ENCODE measurements at places on chromosomes 4 and X.

- no peak for DNase-seq
These were observed 59.1 kb downstream of the MID1IP1 start for GRCh38 chrX:38860106-38861013.

DNA sequence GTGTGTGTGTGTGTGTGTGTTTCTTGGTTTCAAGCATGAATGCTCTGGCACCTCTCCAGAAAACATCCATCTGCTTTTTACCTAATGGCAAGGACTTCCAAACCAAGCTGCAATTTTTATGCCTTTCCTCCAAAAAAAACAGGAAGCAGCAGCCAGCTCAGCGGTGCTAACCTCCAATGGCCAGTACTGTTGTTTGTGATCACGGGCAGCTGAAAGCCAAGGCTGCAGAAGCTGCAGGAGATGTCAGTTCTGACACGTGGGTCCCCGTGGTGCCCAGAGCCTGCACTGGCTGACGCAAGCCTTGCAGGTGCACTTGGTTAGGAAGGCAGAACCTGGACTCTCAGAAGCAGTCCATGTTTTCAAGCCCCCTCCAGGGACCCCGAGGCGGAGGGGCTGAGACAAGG lies 313.6 kb upstream of the DDX53 start:
- peak; percentile 46 for DNase-seq

DNA sequence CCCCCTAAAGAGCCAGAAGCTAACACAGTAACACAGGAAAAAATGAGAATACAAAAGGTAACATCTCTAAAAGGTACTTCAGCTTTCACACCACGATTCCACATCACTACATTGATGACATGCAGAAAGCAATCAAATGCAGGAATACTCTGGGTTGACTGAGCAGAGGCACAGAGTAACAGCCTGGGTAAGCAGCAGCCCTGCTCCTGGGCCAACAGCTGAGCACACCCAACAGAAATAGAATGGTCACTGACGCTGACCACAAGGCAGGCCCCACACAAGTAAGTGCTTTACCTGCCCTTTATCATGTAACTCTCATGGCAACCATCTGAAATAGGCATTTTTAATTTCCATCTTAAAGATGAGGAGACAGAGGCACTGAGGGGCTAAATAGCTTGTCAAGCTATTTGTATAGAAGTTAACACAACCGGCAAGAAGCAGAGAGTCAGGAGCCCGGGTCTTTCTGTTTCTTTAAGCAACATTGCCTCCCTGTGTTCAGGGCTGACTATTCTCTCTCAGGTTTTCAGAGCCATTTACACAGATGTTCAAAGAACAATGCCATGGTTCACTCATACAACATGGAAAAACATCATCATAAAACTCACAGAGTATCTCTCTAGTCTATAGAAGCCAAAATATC lies 168.9 kb downstream of the ZNF674 start:
- DNase-seq = no peak

- no peak for DNase-seq
These were observed 159.1 kb upstream of the LEF1 start for GRCh38 chr4:108327642-108328382.

DNA sequence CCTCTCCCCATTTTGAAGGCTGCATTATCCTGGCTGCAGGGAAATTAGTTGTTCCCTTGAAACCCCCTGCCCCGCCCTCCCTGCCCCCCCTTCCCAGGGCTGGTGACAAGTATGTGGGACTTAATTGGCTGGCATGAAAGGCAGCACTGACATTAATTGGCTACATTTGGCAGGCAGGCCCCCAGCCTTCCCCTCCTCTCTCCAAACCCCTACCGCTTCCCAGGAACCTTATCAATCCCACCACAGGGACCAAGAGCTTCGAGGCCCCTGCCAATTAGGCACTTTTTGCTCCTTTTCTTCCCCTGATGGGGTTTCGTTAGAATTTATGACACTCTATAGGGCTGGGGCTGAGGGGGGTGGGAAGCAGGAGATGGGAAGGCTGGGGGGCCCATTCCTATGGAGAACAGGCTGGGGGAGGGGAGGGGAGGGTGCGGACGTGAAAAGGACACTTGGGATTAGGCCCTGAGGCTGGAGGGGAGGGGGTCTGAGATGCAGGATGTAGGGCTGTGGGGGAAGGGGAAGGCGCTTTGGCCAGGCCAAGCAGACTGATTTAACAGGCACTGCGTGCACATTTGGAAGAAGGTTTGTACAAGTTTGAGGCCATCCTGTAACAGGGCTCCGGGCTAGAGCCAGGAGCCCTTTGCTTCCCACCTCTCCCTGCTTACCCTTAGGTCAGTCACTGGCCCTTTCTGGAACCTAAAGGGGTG lies 52.2 kb downstream of the EFNB1 start:
- DNase-seq = no peak

GRCh38 chrX:129908636-129909035 lies 2.7 kb downstream of the UTP14A start:
- DNase-seq = no peak

DNA sequence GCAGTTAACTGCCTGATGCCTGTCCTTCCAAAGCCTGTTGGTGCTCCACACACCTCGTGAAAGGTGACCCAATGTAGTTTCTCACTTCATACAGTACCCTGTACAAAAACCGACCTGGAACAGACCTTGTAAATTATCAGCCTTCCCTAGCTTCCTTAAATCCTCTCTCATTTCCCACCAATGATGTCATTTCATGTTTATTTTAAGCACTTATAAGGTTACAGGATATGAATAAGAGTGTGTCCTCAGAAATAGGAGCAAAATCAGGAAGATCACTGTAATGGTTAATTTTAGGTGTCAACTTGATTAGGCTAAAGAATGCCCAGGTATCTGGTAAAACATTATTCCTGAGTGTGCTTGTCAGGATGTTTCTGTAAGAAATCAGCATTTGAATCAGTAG lies 44.7 kb downstream of the TMEM150C start:
- DNase-seq = peak; percentile 59

DNA sequence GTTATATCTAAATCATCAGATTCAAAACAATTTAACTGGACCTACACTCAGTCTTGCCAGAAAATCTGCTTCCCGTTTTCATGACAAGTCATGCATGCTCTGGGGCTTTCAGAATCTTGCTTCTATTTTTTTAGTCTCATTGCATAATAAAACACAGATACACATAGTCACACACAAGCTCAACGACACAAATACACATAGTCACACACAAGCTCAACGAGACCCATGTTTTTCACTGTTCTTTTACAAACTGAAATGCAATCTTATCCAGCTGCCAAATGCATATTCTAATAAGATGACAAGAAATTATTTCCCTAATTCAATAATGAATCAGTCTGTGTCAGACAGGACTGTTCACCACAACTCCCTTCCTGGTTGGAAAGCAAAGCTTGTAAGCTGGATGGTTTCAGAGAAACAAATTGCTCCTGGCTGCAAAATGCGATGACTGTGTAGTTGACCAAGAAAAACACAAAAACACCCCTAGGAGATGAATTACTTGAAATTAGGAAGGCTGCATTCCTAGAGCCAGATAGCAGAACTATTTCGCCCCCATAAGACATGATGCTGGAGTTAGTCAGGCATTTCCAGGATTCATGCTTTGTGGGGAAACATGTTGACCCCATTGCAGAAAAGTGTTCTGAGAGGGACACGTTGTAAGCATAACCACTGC lies 208.7 kb downstream of the CHIC2 start:
- no peak for DNase-seq

- no peak for DNase-seq
These were observed 51.6 kb upstream of the ELOVL6 start for GRCh38 chr4:110250023-110250387.

- no peak for DNase-seq
These were observed 2.6 kb downstream of the DCLK2 start for GRCh38 chr4:150080875-150081274.

DNA sequence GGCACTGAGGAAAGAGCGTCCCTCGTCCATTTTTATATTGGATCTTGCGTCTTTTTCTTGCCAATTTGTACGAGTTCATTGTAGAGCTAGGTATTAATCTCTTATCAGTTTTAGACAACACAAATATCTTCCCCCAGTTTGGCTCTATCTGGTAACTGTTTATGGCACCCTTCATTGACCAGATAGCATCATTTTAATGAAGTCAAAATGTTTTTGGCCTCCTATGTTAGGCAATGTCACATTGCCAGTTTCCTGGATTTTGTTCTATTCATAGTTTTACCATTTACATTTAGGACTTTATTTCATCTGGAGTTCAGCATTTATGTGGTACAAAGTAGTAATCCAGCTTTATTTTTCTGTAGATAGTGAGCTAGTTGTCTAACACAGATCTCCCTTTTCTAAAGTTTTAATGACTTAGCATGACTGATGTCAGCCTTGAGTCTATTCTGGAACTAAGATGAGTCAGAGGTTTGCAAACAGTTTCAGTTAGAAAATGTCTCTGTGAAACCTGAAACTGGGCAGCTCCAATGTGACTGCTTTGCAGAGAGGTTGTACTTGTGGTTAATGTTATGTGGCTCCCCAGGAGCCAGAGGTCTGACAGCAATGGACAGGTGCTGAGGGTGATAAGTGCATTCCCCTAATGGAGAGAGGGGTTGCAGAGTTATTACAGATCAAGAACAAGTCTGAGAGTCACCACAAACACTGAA lies 5.3 kb upstream of the STBD1 start:
- peak; percentile 36 for DNase-seq

DNA sequence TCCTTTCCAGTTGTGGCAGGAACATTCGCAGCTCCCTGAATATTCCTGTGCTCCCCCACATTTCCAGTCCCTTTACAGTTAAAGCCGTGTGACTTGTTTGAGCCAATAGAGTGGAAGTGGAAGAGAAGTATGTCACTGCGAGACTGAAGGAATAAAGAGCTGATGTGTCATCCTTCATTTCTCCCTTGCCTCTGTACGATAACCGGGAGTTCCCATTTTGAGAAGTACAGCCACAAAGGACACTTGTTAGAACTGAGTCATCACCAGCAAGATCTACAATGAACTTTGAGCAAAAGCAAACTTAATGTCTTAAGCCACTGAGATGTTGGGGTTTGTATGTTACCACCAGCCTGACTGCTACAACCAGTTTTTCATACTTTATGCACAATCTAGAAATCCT lies 92.3 kb downstream of the SPRY1 start:
- no peak for DNase-seq

DNA sequence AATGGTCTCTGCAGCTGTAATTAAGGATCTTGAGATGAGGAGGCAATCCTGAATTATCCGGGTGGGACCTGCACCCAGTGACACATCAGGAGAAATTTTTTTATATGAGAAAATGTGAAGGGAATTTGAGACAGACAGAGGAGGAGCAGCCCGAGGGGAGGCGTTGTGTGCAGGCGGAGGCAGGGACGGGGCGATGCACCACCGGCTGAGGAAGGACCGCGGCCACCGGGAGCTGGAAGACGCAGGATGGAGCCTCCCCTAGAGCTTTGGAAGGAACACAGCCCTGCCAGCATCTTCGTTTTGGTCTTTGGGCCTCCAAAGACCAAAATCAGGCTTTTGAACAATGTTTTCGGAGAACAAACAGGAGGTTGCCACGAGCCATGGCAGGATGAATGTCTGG lies 85.0 kb upstream of the ADRA2C start:
- DNase-seq = no peak

- DNase-seq = no peak
These were observed 23.0 kb downstream of the LDB2 start for GRCh38 chr4:16875487-16875886.

GRCh38 chrX:44871931-44872820 lies 812 bp upstream of the KDM6A start:
- DNase-seq = no peak

DNA sequence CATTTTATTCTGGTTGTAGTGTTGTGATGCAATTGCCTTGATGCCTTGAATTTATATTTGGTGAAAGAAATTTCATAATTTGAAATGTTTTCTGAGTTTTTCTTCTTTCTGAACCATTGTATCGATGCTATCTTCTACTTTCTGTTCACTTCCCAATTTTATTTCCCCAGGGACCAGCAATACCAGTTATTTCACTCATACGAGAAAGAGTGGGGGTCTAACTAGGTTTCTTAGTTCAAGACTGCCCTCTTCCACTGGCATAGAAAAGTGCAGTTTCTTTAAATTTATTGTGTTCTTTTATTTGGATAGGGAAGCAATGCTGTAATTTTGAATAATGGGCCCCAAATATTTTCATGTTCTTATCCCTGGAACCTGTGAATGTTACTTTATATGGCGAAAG lies 544.0 kb upstream of the ADGRL3 start:
- no peak for DNase-seq

DNA sequence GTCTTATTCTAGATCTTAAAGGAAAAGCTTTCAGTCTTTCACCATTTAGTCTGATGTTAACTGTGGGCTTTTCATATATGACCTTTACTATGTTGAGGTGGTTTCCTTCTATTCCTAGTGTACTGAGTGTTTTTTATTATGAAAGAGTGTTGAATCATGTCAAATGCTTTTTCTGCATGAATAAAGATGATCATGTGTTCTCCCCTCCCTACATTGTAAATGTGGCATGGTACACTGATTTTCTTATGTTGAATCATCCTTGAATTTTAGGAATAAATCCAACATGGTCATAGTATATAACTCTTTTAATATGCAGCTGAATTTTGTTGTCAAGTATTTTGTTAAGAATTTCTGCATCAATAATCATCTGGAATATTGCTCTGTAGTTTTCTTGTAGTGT lies 4.3 kb downstream of the CLGN start:
- DNase-seq = no peak

DNA sequence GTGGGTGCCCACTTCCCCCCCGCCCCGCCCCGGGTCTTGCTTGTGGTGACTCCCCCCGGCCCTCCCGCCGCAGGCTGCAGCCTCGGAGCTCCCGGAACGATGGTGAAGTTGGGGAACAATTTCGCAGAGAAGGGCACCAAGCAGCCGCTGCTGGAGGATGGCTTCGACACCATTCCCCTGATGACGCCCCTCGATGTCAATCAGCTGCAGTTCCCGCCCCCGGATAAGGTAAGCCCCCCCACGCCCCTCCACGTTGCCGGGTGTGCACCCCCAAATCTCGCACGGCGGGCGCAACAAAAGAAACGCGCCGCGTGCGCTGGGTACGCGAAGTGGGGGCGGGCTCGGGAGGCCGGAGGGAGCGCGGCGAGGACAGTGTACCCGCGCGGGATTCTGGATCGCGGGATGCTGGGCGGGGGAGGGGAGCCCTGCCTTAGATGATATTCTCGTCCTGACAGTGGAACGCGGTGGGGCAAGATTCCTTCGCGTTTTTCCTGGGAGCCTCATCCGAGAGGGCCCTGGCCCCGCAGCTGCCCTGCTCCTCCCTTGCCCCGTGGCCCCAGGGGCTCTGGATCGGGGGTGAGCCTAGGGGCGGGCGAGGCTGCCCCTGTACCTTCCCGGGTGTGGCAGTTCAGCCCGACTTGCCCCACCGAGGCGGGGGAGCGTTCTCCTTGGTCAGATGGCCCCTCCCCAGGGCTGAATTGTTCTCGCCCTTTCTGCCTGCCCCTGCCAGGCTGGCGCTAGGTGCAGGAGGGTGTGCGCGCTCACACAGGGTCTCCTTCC lies 819 bp downstream of the NSG1 start:
- DNase-seq = no peak

- DNase-seq = no peak
These were observed 258.6 kb upstream of the ARSJ start for GRCh38 chr4:114237997-114238396.

DNA sequence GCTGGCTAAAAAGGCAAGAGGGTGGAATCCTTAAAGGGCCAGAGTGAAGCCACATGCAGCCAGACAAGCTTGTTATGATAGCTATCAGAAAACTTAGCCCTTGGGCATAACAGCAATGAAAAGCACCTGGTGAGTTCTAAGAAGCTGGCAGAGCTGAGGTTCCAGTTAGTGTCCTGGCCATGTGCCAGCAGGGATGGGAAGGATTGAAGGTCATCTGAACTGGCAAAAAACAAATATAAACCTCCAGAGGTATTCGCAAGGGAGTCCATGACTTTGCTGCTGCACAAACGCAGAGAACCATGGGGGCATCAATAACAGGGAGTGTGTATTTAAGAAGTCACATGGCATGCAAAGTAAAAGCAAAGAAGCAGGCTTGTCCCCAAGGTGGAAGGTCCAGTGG lies 208.9 kb downstream of the FAM47A start:
- DNase-seq = no peak

Measured in NCI-H2029 (cell line).